GM12865 (cell line): ENCODE measurements at places on chromosomes 1 and 21.

DNA sequence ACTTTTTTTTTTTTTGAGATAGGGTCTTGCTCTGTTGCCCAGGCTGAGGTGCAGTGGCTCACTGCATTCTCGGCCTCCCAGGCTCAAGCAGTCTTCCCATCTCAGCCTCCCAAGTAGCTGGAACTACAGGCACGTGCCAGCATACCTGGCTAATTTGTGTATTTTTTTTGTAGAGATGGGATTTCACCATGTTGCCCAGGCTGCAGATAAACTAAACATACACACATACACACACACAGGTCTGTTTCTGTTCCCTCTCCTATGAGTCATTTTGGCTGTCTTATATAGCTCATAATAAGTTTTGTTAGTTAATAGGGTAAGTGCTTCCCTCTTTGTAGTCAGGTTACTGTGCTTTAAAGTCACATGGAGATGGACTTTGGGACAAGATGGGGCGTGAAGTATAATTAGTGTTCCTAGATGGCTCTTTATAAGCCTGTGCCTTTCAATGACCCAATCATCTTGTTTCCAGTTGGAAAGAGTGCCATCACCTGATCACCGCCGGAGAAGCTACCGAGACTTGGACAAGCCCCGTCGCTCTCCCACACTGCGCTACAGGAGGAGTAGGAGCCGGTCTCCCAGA lies 9.1 kb downstream of the PRPF38A start:
- no peak for DNase-seq

DNA sequence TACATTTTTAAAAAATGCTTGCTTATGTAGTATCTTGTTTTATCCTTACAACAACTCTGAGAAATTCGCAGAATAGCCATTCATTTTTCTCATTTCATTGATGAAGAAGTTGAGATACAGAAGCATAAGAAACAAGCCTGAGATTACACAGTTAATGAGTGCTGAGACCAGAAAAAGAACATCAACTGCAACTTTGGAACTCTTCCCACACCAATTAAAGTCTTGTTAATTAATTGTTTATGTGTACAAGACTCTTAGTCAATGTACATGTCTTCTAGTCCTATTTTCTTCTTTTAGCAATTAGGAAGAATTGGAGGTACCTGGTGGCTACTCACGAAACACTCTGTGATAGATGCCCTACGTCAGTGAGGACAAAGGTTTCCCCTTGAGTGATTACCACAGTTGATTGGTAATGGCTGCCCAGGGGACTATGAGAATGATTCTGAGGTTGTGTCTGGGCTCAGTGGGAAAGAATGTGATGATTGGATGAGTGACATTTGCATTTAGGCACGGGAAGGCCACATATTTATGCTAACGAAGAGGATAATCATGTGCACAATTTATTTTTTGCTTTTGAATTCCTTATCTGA lies 187.4 kb upstream of the KCNK2 start:
- no peak for DNase-seq

- no peak for DNase-seq
These were observed 289.5 kb upstream of the SGIP1 start for GRCh38 chr1:66244429-66244828.

DNA sequence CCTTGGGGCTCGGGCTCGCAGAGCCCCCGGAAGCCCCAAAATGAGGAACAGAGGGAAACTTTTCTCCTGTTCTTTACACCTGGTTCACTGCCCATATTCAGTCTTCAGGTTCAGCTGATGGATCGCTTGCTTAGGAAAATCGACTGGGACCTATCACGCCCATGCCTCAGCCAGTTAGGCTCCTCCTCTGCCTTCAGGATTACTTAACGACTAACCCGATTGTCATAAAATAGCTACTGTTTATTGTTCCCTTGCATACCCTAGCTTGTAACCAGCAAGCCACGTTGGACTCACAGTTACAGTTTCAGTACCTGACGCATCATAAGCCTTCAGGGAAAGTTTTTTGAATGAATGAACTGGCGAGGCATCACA lies 692 bp downstream of the TARDBP start:
- no peak for DNase-seq

- DNase-seq, result no peak
These were observed 590.4 kb upstream of the PLXNA2 start for GRCh38 chr1:208834381-208835096.

- DNase-seq, result no peak
These were observed at the start of gene B3GALNT2 for GRCh38 chr1:235504122-235504493. B3GALNT2 (minus strand) TSS chr1:235504452; CDS start chr1:235504252, 200 bp downstream.

DNA sequence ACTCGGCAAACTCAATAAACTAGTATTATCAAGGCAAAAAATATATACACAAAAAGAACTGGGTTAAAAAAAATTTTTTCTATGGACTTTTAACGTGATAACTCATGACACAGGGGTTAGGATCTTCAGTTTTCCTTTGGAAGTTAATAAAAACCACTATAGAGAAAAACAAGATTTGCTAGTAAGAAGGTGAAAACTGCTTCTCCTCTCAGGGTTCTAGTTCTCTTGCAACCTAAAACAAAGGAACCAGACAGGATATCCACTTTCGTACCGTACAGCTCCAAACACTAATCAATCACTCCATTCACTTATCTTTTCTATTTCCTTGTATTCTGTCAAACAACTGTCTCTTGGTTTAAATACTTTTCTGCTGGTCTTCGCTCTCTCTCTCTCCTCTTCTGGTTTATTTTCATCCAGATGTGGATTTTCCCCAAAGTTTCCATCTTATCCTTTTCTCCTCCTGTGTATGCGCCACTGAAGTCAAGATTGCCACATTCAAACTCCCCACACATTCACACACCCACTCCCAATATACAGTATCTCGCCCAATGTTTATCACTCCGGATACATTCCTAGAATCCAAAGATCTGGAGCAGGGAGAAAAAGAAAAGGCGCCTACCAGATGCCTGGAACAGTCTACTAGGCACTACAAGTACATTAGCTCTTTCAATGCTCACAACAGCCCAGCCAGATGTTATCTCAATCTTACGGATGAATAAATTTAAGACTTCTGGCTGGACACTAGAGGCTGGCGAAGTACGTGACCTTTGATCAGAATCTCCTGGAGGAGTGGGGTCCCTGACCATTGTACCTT lies 775 bp upstream of the PRPF38B start:
- DNase-seq, result peak; percentile 13

GRCh38 chr1:232675260-232675659 lies 45.3 kb upstream of the SIPA1L2 start:
- DNase-seq, result no peak

- no peak for DNase-seq
These were observed 126.5 kb downstream of the CRYAA start for GRCh38 chr21:43295066-43295958.

GRCh38 chr1:113391649-113392271 lies 1.4 kb downstream of the MAGI3 start:
- peak; percentile 16 for DNase-seq

DNA sequence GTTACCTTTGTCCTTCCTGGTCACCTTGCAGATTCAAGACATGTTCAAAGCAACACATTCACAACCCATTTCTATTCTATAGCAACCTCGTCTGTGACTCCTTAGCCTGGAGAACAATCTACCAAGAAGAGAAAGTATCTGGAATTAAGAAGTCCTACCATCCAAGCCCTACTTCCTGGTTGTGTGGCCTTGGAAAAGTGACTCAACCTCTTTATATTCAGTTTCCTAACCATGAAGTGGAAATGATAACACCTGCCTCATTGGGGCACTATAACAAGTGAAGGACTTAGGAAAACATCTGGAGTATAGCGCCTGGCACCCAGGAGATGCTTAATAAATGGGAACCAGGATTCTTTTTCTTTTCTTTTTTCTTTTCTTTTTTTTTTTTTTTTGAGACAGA lies 36.5 kb upstream of the SRRM1 start:
- DNase-seq, result no peak

DNA sequence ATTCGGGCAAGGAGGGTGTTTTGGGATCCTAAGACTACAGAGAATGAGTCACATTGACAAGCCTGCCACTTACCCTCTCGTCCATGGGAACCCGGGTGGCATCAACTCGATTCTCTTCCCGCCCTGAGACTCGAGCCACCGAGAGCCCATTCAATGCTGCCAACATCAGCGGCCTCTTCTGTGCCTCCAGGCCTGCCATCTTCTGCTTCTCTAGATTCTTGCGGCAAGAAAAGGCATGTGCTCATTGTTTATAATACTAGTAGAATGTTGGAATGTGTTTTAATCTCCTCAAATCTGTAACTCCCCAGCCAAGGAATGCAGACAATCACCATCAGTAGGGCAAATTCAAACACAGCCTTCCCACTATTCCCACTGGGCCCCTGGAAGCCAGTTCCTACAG lies 96.9 kb downstream of the SMYD2 start:
- no peak for DNase-seq

- no peak for DNase-seq
These were observed 65.8 kb downstream of the AK5 start for GRCh38 chr1:77347646-77348045.

DNA sequence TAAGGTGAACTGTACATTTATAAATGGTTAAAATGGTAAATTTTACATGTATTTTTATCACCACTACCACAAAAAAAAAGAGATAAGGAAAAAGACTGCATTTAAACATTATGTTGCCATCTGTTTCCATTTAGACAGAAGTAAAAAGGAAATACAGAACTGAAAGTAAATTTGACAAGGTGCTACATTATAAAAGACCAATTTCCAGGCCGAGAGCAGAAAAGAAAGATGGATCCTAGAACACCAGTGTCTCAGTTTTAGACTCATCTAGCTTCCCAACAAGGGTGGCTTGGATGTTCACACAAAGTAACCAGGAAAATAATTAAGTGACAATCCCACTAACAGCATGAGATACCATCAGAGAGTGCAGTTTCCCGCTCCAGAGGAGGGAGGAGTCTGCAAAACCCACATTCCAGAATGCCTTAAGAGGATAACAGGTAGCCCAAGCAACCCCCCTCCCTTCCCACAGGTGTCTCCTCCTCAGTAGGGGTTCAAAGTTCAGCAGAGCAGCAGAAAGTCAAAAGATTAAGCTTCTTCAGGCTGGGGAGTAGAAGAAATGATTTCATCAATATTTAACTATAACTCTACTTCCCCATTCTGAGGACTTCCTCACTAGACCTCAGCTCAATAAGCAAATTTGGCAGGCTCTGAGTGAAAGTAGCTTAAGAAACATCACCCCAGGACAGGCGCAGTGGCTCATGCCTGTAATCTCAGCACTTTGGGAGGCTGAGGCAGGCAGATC lies 11.8 kb downstream of the TPM3 start:
- DNase-seq, result peak; percentile 62

- no peak for DNase-seq
These were observed 238.1 kb upstream of the VAMP3 start for GRCh38 chr1:7533006-7533405.

- DNase-seq, result peak; percentile 61
These were observed 771.1 kb upstream of the ADGRL4 start for GRCh38 chr1:79777481-79778219.

GRCh38 chr1:205921570-205921909 lies 21.7 kb downstream of the SLC26A9 start:
- no peak for DNase-seq

GRCh38 chr1:53324728-53325297 lies 3.1 kb downstream of the LRP8 start:
- DNase-seq, result no peak
